ENCODE measurements at places on chromosomes 1 and 21. TPM values are rescaled to one million over a fixed set of nuclear protein-coding genes. Genes with fewer than 3 reads are reported as not detected.

DNA sequence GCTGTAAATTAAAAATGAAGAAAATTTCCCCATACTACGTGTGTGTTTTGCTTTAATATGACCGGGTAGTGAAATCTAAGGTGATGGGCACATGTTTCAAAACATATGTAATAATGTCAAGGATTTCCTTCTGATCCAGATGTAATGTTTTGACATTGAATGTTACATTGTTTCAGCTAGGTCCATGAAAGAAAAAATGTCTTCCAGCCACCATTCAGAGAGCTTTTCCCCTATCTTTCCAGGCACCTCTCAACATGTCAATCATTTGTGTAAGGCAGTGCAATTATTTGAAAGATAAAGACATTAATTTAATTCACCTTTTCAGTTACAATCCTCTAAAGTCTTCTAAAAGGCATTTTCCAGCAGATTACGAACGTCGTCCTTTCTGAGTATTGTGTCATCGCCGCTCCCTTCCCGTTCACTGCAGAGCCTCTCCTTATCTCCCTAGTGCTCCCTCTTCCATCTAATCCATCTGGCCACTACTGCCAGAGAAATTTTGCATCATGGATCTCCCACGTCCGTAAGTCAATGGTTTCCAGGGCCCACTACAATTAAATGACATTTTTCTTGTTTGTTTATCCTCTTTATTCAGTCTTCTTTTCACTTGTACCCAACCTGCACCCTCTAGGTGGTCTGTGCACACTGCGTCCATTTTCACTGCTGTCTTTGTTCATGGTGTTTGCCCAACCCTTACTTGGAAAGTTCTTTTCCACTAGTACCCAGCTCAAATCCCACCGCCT, 1.3 kb upstream of the VAMP3 start:
- DNase-seq, result no peak

DNA sequence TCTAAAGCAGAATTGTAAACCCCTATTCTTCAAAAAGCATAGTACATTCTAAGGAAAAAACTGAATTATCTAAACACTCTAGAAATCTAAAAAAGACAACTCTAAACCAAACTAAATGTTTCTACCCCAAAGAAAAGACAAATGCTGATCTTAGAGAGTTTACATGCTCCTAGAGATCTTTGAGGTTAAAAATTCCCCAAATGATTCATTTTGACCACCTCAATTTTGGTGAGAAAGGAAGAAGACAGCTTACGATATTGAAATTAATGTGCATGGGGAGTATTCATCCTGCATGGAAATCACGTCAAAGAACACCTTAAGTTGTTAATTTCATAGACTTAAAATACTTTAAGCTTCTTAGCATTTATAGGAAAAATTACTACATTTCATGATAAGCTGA, 377.8 kb upstream of the RUNX1 start:
- DNase-seq, result no peak

- DNase-seq, result no peak
Measured at GRCh38 chr1:25006770-25007169, 76.7 kb upstream of the RUNX3 start.

- DNase-seq, result no peak
Measured at GRCh38 chr21:45508607-45509565, 33.4 kb downstream of the SLC19A1 start.

GRCh38 chr1:41811051-41811795, 107.5 kb downstream of the HIVEP3 start:
- DNase-seq, result peak; percentile 69

GRCh38 chr1:4971666-4972065, 317.3 kb downstream of the AJAP1 start:
- no peak for DNase-seq

GRCh38 chr1:237901299-237901934, 10.7 kb upstream of the ZP4 start:
- peak; percentile 42 for DNase-seq

DNA sequence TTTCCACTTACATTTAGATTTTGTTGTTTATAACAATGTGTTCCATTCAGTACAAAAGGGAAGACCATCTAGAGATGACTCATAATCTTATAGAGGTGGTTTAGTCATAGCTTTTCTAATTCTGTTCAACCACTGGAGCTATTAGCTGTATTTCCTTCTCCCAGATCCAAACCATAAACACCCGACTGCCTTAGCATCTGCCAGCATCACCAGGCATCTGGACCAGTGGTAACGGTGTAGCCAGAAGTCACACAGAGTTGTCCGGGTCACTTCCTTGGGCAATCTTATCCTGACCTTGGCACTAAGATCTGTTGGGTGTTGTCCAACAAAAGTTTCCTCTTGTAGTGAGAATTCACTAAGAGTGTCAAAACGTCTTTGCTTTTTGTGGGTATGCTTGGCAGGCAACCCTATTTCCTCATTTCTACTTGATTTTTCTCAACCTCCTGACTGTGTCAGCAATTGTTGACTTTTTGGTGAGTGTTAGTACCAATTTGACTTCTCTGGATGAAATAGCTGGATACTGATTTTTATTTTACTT, 372.1 kb upstream of the B3GALT2 start:
- peak; percentile 99 for DNase-seq

GRCh38 chr1:27102707-27103468, 52.0 kb downstream of the SLC9A1 start:
- peak; percentile 67 for DNase-seq

DNA sequence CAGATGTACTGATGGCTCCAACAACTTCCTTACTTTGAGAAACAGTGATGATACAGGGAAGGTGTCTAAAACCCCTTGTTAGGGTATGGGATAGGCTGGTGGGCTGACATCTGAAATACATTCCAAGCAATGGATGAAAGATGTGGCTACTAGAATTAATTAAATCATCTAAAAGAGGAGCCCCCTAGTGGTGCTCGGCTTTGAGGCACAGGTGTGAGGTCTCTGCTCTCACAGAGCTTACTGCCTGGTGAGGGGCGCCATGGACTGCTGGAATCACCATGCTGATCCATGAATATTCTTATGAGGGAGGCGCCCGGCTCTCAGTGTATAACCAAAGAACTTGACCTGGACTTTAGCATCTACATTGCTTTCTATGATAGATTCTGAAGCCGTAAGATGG, 48.5 kb downstream of the GNG4 start:
- no peak for DNase-seq

GRCh38 chr1:207822124-207822601, 70.3 kb downstream of the CD46 start:
- DNase-seq, result no peak

- no peak for DNase-seq
Measured at GRCh38 chr1:25110036-25110435, 122.3 kb downstream of the SYF2 start.

- no peak for DNase-seq
Measured at GRCh38 chr21:29810871-29811270, 128.9 kb downstream of the GRIK1 start.

DNA sequence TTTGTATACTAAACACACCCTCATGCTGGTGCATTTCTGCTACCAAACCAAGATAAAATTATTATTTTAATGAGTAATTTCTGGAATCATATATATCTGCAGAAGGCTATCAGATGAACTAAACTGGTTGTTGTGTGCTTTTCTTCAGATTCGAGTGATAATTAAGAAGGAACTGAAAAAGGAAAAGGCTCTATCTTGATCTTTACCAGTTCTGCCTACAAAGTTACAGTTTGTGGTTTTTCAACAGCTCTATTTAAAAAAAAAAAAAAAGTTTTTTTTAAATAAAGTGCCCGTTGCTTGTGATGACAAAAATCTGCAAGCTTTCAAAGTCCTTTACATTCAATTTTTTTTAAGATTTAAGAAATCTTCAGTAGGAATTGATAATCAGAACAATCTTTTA, 13.6 kb downstream of the DENND1B start:
- no peak for DNase-seq

- DNase-seq, result no peak
Measured at GRCh38 chr1:84988588-84988987, 8.3 kb downstream of the MCOLN2 start.

GRCh38 chr1:205978676-205979075, 24.5 kb downstream of the RAB7B start:
- DNase-seq, result no peak

DNA sequence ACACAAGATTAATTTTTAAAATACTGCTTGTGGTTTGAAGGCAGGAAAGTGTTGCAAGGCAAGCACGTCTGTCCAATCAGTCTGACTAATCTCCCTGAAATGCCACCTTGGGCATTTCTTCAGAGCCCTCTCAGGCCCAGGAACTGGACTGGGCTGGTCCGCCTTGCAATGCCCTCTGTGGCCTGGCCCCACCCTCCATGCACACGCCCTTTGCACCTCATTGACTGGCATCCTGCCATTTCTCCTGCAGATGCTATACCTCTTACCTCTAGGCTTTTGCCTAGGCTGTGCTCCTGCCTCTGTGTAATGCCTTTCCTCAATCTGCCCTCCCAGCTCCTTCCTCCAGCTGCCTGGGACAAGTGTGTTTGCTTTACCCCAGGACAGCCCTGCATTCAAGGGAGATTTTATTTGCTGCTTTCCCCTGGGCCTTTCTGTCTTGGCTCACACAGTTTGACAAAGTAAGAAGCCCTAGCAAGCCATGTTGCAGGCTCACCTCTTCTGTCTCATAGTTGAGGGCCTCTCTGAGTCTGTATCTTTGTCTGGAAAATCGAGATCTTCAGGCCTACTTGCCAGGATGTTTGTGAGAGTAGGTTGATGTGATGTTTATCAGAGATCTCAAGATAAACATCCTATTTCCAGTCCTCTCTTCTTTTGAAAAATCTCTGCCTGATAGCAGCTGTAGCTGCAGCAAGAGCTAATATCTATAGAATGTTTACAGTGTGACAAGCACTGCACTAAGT, 149.2 kb upstream of the JUN start:
- DNase-seq, result peak; percentile 96

DNA sequence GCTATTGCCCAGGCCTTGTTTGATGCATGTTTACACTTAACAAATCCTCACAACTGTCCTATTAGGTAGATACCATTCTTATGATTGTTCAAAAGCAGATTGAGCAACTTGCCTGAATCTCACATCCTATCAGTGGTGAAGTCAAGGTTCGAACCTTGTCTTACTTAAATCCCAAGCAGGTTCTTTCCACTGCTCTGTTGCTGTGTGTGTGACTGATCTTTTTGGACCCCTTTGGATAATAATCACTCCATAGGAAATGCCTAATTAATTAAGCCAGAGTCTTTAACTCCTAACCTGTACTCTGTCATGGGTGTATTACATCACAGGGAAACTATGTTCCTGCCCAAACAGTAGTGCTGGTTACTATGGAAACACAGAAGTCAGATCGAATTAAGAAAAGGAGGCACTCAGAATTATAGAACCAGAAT, 84.2 kb downstream of the SPATA46 start:
- DNase-seq, result no peak

BLACAT1 gene
- total RNA-seq, result 0.10 TPM

LCE1C gene
- not detected for total RNA-seq

TTC34 gene
- 0.10 TPM for total RNA-seq

IRF6 gene
- total RNA-seq, result 0.05 TPM

SLC5A9 gene
- not detected for total RNA-seq

ICOSLG gene
- total RNA-seq, result 0.37 TPM

LEPROT gene
- total RNA-seq, result 26.6 TPM

MT1HL1 gene
- total RNA-seq, result not detected

ROR1 gene
- total RNA-seq, result 2.9 TPM

CDC42 gene
- 338 TPM for total RNA-seq

SPRR2G gene
- not detected for total RNA-seq

Measured in HT1080 (cell line).